ENCODE measurements at places on chromosomes 2 and 18.
A peak's percentile ranks its signal among the peaks of the same experiment; 100 is the strongest.

DNA sequence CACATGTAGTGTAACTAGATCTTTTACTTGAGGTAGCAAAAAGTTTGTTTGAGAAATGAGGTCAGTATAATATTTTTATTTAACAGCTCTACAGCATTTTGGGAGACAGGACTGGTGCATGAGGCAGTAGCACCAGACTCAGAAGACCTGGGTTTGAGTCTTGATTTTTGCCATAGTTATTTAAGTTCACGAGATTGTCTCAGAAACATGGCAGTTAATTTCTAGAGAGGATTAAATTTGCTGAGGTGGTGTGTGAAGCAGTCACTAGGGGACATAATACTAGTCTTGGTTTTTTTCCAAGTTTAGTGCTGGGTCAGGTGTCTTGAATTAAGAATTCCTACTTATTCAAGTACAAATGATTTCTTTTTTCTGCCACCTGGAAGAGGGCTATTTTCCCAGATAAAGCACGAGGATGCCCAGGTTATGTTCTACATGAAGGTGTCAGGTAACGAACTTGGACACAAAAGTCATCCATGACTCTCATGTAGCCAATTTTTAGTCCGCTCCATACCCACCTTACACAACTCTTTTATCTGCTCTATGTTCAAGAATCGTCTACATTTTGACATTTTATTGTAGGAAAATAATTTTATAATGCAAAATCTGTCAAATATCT lies 1.4 kb downstream of the MARCHF7 start:
- no peak for DNase-seq

DNA sequence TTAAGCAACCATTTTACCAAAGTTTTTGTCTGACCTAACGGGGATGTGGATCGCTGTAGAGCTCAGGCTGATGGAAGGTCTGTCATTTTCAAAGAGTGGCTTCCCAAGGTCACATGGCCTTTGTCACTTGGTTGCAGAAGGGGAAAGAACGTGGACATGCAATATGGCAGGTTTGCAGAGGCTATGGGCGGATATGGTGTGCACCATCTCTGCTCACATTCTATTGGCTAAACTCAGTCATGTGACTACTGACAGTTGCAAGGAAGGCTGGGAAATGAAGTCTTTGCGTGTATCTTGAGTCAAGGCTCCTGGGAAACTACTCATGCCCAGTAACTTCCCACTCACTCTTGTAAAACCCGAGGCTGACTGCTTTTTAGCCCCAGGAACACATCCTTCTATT lies 96.8 kb downstream of the ST6GAL2 start:
- DNase-seq, result no peak

DNA sequence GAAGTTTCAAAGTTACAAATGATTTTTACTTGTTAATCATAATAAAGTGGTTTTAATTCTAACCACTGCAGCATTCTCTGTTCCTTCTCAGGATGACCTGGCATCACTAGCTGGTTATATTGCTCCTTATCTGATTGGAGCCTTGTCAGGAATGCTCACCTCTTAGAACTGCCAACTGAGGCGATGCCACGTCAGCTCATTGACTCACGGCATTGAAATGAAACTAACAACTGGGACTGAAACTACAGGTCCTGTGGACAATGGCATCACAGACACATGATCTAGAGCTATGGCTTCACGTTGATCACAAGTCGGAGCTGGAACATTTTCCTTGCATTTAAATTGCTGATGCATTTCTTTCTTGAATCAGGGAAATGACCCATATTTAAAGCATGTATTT lies 54.9 kb upstream of the MAP2 start:
- DNase-seq, result peak; percentile 78

- DNase-seq, result no peak
Observed at GRCh38 chr2:197273485-197273884, 37.1 kb downstream of the ANKRD44 start.

GRCh38 chr2:241514553-241514952 lies 6.2 kb upstream of the STK25 start:
- no peak for DNase-seq

- DNase-seq, result no peak
Observed at GRCh38 chr2:644871-645270, 32.3 kb downstream of the TMEM18 start.

Measured in GM04504 (cell line).